ENCODE measurements at places on chromosomes 5 and 9.

DNA sequence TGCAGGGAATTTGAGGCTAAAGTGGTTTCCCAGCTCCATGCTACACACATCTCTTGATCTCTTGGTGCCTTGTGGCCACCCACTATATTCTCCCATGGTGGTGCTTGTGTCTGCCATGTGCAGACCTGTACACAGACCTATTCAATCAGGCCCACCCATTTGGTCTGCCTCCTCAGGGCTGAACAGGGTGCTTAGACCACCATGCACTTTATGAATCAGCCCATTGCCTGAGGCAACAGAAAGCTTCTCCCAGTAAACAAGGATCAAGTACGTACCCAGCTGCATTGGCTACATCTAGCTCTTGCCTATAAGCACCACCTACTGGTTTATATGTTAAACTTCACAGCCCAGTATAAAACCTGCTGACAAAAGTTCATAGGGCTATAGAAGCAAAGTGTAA is 664.3 kb upstream of the EDIL3 start:
- DNase-seq: no peak

DNA sequence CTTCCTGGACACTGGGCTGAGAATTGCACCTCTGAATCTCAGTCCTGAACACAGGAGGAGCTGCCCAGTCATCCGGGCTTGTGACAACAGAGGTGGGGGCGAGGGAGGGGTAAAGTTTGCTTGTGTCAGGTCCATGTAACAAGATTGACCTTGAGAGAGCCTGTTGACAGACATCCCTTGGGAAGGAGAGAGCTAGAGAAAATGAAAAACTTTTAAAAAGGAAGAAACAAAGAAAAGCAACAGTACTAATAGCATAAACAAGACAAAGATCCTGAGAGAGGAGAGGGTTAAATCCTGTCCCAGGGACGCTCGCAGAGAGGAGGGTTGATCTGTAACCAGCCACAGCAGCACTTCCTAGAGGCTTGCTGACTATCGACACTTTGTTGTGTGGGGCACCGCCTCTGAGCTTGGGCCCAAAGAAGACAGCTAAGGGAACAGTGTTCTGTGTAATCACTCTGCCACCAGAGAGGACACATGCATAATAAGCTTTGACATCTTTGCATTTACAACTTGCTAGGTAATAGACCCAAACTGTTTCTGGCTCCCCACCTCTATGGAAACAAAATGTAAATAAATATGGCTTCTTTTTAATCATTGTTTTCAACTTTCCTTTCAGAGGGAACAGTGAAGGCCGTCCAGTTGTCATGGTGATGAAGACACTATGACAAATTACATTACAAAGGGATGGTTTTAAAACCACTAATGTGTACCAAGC is 363.7 kb downstream of the CSNK1G3 start:
- DNase-seq: no peak

- DNase-seq: no peak
Measured at GRCh38 chr5:177526191-177526590, 9.4 kb upstream of the DDX41 start.

- no peak for DNase-seq
Measured at GRCh38 chr9:126885131-126885641, 24.7 kb downstream of the ZBTB34 start.

DNA sequence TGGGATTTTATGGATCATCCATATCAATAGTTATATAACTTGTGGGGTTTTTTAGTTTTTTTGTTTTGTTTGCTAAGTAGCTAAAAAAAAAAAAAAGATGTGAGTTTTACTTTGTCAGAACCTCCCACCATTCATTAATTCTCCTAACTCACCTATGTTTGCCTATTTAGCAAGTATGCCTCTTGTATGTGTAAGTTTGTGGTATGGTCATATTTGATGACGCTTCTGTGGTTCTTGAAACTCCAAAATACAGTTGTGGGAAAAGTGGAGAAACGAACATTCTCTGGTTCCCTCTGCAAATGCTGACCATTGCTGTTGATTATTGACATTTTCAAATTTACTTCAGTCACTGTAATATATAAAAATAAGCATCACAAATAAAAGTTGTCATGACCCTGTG is 75.7 kb downstream of the PBX3 start:
- no peak for DNase-seq

- DNase-seq: no peak
Measured at GRCh38 chr5:162657076-162657475, 589.5 kb downstream of the GABRG2 start.

DNA sequence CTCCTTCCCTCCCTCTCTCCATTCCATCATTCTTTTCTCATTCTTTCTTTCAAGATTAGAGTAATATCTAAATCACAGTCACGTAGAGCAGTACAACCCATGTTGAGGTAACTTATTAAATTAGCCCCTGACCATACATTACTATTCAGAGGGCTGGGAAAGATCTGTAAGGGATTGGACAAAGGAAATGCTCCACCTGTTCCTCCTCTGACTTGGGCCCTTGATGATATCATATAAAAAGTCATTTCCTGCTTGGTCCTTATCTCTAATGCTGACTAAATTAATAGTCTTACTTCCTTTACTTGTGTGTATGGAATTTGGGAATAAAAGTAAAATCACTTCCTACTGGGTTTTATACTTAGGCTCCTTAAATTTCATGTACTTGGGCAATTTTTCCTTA is 40.8 kb downstream of the SNX18 start:
- DNase-seq: no peak

GRCh38 chr9:121729769-121730562 is 78.5 kb downstream of the DAB2IP start:
- DNase-seq: no peak

DNA sequence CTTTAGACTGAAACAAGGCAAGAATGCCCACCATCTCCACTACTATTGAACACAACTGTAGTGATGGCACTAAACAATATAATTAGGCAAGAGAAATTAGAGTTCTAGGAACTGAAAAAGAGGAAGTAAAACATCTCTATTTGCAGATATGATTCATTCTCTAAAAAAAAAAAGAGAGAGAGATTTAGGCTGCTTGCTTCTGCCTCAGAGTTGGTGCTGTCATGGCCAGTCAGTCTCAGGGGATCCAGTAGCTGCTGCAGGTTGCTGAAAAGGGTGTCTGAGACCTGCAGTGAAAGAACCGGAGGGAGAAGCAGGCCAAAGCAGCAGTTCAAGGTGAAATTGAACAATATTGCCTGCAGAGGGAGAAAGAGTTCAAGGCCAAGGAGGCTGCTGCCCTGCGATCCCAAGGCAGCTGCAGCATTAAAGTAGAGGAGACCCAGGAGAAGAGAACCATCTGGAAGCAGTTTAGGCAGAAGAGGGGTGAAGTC is 72.5 kb downstream of the AP3B1 start:
- peak; percentile 92 for DNase-seq

DNA sequence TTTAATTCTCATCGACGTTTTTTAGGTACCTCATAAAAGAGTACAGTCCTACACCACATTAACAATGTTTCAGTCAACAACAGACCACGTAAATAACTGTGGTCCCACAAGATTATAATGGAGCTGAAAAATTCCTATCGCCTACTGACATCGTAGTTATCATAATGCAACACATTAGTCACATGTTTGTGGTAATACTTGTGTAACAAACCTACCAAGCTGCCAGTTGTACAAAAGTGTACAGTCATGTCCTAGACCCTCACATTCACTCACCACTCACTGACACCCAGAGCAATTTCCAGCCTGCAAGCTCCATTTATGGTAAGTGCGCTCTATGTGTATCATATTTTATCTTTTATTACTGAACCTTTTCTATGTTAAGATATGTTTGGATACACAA is 16.8 kb downstream of the GNAQ start:
- no peak for DNase-seq

DNA sequence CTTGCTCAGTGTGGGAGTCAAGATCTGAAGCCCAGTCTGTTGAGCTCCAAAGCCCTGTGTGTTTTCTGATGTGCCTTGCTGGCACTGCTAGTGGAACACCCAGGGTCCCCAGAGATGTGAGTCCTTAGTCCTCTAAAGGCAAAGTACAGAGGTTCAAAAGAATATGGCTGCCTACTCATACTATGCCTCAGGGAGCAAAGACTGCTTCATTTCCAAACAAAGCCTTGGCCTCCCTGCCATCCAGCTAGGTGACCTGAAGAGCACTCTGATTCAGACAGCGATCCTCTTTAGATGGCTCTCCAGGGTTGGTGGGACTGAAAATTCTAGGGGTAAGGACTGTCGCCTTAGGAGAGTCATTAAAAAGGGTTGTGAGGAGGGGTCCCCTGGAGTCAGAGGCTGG is 2.0 kb downstream of the PRLR start:
- DNase-seq: no peak

DNA sequence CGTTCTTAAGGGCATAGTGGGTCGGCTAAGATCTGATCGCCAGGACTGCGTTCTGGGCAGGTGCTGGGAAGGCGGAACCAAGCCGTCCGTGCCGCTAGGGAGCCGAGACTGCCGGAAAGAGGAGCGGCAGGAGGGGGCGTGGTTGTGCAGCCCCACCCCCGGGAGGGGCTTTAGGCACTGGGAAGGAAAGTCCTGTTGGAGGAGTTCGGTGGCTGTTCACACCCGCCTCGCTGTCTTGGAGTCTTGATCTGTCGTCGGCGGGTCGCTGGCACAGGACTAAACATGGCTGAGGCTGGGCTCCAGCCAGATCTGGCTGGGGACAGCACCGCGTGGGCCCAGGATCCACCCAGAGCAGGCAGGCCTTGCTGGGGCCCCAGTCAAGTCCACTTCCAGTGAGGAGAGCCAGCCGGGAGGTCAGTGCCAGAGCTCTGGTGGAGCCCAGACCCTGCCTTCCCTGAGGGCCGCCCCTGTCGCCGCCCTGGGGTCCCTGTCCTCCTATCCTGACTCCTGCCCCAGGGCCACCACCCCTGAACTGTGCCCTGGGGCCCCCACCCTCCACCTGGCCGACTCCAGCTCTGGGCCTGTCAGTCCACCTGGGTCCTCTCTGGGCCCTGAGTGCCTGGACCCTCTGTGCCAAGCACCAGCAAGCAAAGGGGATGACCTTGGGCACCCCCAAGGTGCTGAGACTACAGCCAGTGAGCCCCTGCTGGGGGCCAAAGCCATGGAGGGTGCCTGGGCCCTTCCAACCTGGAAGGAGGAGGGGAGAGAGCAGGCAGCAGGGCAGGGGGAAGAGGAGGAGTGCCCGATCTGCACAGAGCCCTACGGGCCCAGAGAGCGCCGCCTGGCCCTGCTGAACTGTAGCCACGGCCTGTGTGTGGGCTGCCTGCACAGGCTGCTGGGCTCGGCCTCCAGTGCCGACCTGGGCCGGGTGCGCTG is 4.5 kb downstream of the RNF208 start:
- DNase-seq: no peak

GRCh38 chr9:110087605-110088004 is 120.4 kb downstream of the C9orf152 start:
- DNase-seq: no peak

DNA sequence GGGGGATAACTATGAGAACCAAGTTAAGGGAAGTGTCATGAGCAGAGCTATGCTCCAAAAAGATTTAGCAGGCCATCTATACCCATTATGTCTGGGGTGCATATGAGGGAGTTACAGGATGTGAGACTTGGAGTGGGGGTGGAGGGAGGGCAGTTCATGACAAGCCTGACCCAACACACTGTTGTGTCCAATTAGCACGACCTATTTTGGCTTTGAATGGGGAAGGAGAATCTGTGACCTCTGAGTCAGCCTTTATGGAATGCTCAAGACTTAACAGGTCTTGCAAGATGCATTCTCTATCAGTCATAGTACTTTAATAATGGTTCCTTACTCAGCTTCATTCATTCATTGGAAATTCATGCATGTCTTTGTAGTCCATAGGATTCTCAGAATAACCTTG is 71.7 kb downstream of the GRIA1 start:
- DNase-seq: no peak

GRCh38 chr5:165138236-165138635 is 1632.8 kb downstream of the MAT2B start:
- no peak for DNase-seq

GRCh38 chr5:10801931-10802666 is 41.1 kb upstream of the DAP start:
- DNase-seq: no peak

- no peak for DNase-seq
Measured at GRCh38 chr5:167229751-167230150, 1061.7 kb upstream of the WWC1 start.

DNA sequence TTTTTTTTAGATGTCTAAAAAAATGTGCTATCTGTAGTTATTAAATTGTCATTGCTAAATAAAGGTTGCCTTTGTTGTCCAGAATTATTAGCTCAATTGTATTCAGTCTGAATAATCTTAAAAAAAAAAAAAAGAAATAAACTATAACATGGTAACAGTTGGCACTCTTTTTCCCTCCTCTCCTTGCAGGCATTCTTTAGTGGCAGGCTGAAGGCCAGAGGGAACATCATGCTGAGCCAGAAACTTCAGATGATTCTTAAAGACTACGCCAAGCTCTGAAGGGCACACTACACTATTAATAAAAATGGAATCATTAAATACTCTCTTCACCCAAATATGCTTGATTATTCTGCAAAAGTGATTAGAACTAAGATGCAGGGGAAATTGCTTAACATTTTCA is 87.6 kb upstream of the FAM170A start:
- no peak for DNase-seq

- peak; percentile 98 for DNase-seq
Measured at GRCh38 chr5:56669534-56670483, 145.5 kb upstream of the MAP3K1 start.

GRCh38 chr5:40171971-40172370 is 507.7 kb upstream of the PTGER4 start:
- no peak for DNase-seq

DNA sequence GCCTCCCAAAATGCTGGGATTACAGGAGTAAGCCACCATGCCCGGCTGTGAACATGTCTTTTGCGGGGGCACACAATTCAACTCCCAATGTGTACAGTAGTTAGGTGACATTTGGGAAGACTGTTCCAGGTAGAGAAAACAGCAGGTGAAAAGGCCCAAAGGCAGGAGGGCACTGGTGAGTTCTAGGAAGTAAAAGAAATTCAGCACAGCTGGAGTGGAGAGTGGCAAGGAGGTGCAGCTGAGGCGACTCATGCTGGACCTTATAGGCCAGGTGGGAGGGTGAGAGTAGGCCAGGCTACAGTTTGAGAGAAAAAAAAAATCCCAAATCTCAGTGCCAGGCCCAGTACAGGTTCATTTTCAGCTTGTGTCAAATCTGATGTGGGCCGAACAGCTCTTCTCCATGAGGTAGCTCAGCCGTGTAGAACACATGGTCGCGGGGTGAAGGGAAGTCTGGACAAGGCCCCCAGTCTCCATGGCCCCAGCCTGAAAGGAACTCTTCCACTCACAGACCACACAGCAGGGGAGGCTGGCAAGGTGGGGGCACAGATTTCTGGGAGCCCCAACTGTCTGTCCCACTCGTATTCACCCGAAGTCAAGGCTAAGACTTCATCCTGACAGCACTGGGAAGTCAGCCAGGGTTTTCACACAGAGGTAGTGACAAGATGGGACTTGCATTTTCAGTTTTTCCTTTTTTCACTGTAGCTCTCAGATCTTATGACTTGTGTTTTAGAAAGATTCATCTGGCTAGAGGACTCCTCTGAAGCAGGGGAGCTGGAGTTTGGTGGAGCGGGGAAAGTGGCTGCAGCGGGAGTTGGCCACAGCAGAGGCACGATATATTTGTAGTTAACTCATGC is 4.5 kb upstream of the HNRNPAB start:
- no peak for DNase-seq

- DNase-seq: no peak
Measured at GRCh38 chr5:98510143-98510985, 263.1 kb upstream of the RGMB start.

- no peak for DNase-seq
Measured at GRCh38 chr9:93597871-93598646, 21.7 kb downstream of the PHF2 start.

- DNase-seq: no peak
Measured at GRCh38 chr9:121210536-121210935, 8.9 kb upstream of the RAB14 start.

GRCh38 chr5:67002832-67003684 is 193.5 kb downstream of the CD180 start:
- no peak for DNase-seq

Data from GM12878 (cell line).